ENCODE measurements at places on chromosomes 2 and 18.

- DNase-seq, result no peak
Observed at GRCh38 chr2:85547859-85548607, 9.1 kb downstream of the MAT2A start.

DNA sequence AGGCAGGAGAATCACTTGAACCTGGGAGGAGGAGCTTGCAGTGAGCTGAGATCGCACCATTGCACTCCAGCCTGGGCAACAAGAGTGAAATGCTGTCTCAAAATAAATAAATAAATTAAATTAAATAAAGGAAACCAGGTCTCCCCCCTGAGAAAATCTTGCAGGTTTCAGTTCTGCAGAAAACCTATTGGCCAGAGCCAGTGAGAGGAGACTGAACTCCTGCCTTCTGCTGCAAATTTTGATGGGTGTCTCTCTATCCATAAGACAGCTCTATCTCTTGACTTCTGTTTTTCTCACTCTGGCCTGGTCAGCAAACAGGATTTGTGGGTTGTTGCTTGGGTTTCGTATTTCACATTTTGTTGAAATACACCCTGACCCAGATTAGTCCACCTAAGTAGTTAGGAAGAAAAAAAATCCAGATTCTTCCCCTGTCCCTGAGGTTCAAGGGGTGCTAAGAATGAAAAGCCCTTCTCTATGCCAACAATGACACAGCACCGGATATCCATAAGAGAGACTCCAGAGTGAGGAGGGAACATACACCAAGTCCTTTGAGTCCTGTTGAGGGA, 86.7 kb upstream of the MAP4K4 start:
- no peak for DNase-seq

GRCh38 chr2:238970553-238971081, 122.7 kb downstream of the TWIST2 start:
- DNase-seq, result no peak

- DNase-seq, result no peak
Observed at GRCh38 chr2:224930990-224931389, 111.3 kb downstream of the DOCK10 start.

- no peak for DNase-seq
Observed at GRCh38 chr2:200670751-200671150, 84.9 kb downstream of the AOX1 start.

DNA sequence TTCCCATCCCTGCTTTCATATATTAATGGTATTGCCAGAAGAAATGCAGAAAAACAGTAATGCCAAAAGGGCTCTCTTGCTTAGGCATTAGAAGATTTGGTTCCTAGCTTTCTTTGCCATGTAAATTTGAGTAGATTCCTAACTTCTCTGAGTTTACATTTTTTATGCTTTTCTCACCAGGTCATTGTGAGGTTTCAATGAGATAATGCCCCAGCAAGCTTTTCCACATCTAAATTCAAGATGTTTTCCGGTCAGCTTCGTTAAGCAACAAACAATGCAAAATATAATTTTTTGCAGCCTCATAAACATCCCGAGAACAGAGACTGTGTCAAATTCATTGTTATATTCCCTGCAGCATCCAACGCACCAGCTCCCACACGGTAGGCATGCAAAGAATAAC, 44.9 kb downstream of the NCKAP5 start:
- DNase-seq, result no peak

GRCh38 chr18:49519101-49519971, 32.3 kb upstream of the C18orf32 start:
- no peak for DNase-seq

- DNase-seq, result no peak
Observed at GRCh38 chr2:221716426-221717303, 144.6 kb upstream of the EPHA4 start.

GRCh38 chr2:162125138-162125537, 26.9 kb downstream of the GCG start:
- DNase-seq, result no peak

DNA sequence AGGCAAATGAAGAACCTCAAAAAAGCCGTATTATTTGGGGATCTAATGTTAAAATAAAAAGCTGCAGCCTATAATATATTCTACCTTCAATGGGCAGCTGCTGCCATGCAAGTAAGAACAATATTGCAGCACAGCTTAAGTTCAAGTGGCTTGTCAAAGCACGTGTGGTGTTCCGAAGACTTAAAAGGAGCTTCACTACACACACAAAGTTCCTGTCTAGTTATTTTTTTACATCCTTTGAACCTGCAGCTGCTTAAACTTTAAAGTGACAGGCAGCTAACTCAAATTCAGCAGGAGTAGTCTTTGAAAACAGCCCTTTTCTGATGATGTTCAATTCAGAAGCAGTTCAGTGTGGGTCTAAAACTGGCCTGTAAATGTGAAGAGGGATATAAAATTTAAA, 85.8 kb upstream of the XIRP2 start:
- no peak for DNase-seq

- DNase-seq, result no peak
Observed at GRCh38 chr2:121471532-121472469, 58.9 kb upstream of the RNU4ATAC start.

GRCh38 chr2:60303680-60304079, 249.8 kb downstream of the BCL11A start:
- no peak for DNase-seq

- DNase-seq, result no peak
Observed at GRCh38 chr2:206383669-206384068, 59.7 kb upstream of the ADAM23 start.

GRCh38 chr18:79702906-79703305, 23.3 kb downstream of the CTDP1 start:
- DNase-seq, result no peak

DNA sequence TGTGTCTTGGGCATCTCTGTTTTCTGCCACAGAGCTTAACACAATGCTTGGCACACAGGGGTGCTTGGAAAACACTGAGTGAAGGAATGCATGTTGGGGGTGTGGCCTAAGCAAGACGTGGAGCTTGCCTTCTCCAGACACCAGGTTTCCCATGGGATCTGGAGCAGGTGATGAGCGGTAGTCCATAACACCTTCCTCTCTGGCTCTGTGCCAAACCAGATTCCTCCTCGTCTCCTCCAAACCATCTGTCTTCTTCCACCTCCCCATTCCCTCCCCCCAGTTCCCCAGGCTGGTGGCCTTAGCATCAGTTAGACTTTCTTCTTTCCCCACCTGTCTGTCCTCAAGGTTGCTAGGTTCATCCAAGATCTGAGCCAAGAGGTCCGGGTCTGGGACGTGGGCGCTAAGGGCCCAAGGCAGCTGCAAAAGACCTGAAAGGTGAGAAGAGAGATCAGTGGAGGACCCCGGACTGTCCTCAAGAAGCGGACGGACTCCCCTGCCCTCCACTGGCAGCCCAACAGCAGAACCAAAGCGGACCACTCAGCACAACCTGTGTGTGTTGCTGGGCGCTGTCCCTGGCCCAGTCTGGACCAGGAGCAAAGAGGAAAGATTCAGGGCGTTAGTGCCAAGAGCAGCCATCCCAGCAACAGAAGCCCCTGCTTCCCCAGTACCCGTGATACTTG, 1.2 kb upstream of the ITM2C start:
- DNase-seq, result no peak

- no peak for DNase-seq
Observed at GRCh38 chr2:201257381-201257955, 2.9 kb upstream of the CASP8 start.

- no peak for DNase-seq
Observed at GRCh38 chr2:71704131-71704561, 250.8 kb downstream of the DYSF start.

- DNase-seq, result no peak
Observed at GRCh38 chr18:5632041-5632440, 88.2 kb upstream of the EPB41L3 start.

DNA sequence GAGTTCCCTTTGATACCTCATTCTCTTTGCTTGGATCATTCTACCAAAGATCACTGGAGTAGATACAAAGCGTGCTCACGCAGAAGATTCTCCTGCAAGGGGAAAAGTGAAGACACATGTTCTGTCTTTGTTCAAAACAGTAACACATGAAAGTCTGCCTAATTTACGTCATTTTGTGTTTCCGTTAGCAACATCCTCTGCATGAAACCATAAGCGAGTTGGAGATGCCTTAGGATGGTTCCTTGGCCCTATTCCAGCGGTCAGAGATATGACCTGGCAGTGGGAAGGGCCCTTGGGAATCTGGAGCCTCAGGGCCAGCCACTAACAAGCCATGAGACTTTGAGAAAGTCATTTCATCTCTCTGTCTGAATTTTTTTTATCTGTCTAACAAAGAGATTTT, 180.9 kb upstream of the TWIST2 start:
- peak; percentile 17 for DNase-seq

GRCh38 chr2:150938527-150938926, 323.1 kb downstream of the RBM43 start:
- DNase-seq, result no peak

DNA sequence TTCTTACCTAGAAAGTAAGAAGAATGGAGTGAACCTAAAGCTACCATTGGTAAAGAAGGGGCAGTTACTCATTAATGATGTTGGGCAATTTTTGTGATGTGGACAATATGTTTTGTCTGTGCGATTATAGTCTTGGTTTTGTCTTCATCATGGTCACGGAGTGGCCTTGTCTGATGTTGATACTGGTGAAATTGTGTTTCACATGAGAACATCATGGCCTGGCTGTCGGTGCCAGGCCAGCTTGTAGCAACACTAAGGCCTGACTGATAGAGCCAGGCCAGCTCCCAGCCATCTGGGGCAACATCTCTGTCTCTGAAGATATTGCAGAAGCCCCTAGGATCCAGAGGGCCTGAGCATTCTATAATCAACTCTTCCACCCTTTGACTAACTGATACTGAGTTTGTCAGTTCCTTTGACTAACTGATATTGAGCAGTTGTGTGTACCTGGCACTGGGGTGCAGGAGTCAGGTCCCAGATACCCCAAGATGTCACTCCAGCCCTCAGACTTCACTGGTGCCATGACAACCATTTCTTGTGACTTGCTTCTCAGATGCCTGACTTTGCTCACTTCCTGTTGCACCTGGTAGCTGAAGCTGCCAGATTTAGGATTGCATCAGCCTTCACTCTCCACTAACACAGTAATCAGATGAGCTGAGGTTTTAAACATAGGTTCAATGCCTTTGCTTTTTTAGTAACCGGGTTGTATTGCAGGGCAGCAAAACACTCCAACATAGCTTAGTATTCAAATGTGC, 62.5 kb downstream of the RPIA start:
- no peak for DNase-seq

DNA sequence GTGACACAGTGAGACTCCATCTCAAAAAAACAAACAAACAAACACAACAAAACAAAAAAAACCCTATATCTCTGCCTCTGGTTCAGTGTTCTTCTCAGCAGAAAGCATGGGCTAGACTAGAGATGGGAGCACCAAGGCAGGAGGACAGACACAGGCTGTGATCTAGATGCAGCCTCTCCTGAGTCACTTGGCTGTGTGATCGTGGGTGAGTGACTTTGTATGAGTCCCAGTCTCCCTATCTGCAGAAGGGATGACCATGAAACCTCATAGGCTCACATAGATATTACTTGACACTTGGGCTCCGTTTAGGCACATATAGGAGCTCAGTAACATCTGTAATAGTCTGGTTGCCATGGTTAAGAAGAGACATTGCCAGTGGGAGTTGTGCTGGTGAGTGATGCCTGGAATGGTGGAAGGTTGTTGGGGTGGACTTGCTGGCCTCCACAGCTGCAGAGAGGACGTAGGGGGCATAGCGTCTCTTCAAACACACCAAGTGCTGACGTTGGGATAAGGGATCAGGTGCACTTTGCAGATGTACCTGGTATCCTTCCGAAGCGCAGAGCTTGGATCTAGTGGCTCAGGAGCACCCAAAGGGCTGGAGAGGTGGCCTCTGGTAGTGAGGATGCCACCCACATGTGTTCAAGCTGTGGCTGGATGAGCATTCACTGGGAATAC, 318.9 kb upstream of the HS6ST1 start:
- DNase-seq, result peak; percentile 6

DNA sequence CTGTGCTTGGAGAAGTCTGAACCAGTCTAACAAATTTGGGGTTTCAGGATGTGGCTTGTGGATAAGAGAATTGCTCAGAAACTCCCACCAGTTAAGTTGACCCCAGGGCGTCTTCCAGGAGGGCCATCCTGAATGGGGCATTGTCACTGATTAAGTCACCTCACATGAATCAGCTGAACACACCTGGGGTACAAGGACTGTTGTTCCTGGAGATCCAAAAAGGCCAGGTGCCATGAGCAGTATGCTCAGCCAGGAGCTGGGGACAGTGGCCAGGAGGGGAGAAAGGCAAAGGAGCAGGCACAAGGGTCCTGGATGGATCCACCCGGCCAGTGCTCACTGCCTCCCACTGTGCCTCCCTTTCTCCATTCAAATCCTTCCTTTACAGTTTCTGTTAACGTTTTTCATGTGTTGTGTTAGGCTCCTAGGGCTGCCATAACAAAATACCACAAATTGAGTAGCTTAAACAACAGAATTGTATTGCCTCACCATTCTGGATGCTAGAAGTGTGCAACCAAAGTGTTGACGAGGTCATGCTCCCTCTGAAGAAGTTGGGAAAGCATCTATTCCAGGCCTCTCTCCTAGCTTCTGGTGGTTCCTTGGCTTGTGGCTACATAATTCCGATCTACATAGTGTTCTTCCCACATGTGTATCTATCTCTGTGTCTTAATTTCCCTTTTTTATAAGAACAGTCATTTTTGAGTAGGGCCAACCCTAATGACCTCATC, 33.4 kb downstream of the TRABD2A start:
- no peak for DNase-seq

DNA sequence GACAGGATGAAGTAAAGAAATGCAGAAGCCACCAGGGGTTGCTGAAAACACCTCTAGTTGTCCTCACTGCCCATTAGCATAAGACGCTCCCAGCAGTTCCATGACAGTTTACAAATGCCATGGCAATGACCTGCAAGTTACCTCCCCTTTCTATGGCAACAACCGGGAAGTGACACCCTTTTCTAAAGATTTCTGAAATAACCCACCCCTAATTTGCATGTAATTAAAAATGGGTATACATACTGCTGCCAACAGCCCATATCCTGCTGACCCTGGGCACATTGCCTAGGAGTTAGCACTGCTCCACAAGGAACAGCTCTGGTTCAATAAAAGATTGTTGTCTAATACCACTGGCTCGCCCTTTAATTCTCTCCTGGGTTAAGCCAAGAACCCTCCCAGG, 178.3 kb upstream of the LRATD1 start:
- DNase-seq, result no peak

GRCh38 chr2:136116151-136116812, 1.7 kb downstream of the CXCR4 start:
- DNase-seq, result no peak

- peak; percentile 63 for DNase-seq
Observed at GRCh38 chr18:26863122-26863879, 2.2 kb downstream of the AQP4 start.

GRCh38 chr2:203648273-203648672, 58.2 kb upstream of the CD28 start:
- DNase-seq, result no peak

Measured in breast epithelium (tissue), 4 donors.